ENCODE measurements at places on chromosomes 6 and 20.

DNA sequence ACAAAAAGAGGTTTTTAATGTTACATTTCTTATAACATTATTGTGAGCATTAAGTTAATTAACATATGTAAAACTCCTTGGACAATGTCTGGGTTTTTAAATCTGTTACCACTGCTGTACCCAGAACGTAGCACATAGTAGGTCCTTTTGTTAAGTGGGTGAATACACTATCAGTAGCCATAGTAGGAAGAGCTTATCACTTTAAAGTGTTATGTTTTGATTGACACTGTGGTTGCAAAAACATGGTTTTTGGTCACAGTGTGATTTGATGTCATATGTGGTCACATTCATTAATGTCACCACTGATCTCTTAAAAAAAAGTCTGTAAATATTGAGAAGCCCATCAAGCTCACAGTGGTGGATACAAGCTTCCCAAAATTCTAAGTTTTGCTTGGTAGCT, 160.7 kb downstream of the PLCB1 start:
- DNase-seq, result no peak

DNA sequence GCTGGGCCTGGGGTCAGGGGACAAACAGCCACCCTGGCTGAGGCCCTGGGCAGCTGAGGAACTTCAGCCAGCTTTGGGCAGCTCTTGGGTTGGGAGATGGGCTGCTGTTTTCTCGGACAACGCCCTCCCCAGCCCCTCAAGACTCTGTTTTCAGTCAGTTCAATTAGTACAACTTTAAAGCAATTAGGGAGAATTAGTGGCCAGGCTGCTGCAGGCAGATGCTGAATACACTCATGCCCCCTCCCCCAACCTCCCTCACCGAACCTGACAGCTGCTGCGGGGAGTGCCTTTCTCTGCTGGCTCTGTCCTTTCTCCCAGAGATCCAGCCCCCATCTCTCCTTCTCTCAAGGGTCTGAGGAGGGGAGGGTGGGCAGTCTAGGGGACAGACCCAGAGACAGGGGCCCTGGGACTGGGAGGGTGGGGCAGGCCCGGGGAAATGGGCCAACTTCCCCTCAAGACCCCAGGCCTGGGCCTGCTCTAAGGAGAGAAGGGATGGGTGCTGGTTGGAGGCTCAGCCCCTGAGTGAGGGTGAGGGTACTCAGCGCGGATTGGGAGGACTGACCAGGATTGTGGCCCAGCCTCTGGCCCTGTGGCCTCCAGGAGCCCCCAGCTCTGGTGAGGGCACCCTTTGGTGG, 17.8 kb upstream of the MYT1 start:
- DNase-seq, result no peak

DNA sequence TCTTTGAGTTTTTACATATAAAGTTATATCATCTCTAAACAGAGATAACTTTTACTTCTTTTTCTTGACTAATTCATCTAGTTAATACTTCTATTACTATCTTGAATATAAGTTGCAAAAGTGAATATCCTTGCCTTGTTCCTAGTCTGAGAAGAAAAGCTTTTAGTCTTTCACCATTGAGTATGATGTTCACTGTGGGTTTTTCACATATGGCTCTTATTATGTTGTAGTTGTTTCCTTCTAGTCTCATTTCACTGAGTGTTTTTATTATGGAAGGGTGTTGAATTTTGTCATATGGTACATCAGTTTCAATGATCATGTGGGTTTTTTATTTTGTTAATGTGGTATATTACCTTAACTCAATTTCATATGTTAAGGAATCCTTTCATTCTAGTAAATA, 488.3 kb downstream of the COL12A1 start:
- DNase-seq, result no peak

DNA sequence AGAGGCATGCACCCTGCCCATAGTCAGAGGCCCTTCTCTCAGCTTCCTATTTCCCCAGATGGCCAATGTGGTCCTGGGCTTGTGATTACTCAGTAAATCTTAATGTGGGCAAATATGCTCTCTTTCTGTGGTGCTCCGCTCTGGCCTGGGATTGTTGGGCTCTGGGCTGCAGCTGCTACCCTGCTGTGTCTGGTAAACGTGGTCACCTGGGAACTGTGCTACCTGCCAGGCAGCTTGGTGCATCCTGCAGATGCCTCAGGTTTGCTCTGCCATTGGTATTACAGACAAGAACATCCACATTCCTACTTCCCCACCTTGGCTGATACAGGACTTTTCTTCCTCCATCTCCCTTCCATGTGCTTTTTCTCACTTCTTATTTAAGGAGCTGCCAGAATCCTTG, 611.5 kb upstream of the IMPG1 start:
- DNase-seq, result no peak

DNA sequence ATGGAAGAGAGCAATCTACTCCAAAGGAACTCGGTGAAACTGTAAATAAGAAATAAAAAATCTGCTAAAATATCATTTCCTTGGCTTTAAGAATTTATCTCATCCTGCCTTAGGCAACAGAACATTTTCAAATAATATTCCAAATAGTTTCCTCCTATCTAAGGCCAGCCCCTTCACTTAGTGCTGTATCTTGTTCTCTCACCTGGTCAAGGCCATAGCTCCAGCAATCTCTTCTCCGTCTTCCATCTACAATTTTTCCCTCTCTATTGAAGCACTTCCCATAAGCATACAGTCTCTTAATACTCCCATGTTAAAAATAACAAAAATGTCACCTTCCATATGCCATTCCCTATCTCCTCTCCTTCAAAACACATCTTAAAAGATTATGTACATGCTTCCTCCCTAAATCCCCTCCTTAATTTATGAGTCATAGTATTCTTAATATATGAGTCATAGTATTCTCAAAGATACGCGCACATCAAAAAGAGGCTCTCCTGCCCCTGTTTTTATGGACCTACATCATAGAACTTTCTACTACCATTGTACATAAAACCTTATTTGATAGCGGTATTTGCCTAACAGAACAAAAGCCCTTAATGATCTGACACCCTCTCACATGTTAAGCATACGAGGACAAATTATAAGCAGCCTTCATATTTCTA, 146.9 kb downstream of the PDE10A start:
- DNase-seq, result no peak

DNA sequence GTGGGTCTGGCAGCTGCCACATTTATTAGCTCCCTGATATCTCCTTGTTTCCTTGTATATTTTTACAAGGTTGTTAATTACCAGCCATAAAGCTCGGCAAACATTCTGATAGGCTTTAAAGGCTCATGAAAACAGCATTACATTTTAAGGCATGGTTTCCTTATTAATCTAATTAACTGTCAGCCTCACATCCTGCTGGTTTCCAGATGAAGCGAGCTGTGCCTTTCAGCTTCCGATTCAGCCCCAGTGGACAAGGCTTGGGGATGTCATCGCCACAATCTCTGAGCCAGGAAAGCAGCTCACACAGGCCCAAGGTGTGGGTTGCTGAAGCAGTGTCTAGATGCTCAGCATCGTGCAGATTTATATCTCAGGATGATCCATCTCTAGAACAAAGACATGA, 66.0 kb upstream of the RALY start:
- no peak for DNase-seq

Measured in inflammatory macrophage (primary cell).